ENCODE measurements at places on chromosomes 11 and 22. TPM values are rescaled to one million over a fixed set of nuclear protein-coding genes. Genes with fewer than 3 reads are reported as not detected.

KDM4E gene
- total RNA-seq: not detected

TRIM51 gene
- not detected for total RNA-seq

BCO2 gene
- 0.60 TPM for total RNA-seq

CDC42BPG gene
- total RNA-seq: 0.22 TPM

RAB36 gene
- total RNA-seq: 0.44 TPM

TRIM68 gene
- 7.2 TPM for total RNA-seq

NAALAD2 gene
- total RNA-seq: 0.22 TPM

EMID1 gene
- total RNA-seq: 9.1 TPM

PANX2 gene
- 0.40 TPM for total RNA-seq

SCGB1A1 gene
- not detected for total RNA-seq

GDPD4 gene
- total RNA-seq: not detected

C11orf91 gene
- total RNA-seq: not detected

GRCh38 chr11:115869780-115870431, 365.7 kb upstream of the CADM1 start:
- DNase-seq: no peak

DNA sequence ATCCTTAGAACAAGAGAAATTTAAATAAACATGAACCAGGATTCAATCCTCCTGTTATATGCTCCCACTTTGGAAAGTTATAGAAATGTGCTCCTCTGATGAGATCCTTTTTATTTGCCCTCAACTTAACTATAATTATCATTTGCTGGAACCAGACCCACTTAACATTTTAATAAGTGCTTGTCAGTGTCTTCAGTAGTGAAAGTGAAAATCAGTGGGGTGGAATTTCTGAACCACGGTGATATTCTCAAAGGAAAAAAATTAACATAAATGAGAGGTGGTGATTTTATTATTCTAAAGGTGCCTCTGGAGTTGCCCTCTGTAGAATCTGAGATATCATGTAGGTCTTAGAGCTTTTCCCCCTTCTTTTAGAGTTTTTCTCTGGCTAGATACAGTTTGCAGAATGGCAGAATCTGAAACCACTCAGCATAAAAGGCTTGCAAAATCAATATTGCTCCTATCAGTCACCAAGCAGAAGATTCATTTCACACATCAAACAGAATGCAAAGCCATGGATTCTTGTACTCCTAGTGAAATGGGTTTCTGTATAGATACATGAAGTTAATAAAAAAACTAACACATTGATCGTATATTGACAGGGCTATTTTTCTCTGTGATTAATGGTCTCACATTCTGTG, 213.2 kb downstream of the LUZP2 start:
- no peak for DNase-seq

DNA sequence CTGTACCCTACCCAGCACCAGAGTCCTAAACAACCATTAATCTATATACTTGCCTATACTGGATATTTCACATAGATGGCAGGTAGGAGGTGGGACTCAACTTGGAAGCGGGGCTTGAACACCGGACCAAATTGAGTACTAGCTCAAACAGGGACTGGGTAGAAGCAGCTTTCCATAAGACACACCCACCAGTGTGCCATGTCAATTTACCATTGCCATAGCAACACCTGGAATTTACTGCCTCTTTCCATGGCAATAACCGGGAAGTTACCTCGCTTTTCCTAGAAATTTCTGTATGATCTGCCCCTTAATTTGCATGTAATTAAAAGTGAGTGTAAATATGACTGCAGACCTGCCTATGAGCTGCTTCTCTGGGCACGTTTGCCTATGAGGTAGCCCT, 38.6 kb upstream of the CUL5 start:
- no peak for DNase-seq

- DNase-seq: no peak
Observed at GRCh38 chr11:76238551-76238950, 32.2 kb upstream of the WNT11 start.

DNA sequence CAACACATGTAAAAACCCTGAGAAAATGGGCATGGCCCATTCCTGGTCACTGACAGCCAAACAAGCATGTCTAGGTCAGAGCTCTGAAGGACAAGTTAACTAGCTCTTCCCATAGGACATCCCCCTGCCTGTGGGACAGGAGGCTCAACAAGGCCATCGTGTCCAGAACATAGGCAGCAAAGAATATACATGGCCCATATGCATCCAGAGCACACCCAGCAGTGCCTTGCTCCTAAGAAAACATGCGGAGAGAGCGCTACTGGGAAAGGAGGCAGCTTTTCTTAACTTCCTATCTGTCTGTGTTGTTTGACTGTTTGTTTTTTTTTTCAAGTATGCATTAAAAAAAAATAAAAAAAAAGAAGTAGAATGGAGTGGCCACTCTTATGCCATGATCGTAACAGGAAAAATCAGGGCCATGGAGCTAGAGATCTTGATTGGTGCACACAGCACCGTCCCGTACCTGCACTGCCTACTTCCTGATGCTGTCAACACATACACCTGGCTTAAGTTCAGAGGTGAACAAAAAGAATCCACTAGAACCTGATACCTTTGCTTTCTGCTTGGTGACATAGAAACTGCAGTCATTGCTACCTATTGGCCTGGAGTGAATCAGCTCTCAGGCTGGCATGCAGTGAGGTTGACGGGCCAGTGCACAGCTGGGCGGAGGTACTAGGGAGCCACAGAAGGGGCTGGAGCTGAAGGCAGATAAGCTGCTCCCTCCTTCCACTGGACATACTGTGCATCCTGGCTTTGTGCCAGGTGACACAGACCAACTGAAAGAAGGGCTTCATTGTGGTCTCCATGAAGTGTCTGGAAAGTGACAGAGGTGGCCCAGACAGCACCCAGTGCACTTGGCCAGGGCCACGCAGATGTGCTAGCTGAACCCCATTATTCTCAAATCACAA, 11.9 kb downstream of the UFD1 start:
- no peak for DNase-seq

- DNase-seq: no peak
Observed at GRCh38 chr11:76642341-76642740, 28.2 kb downstream of the LRRC32 start.

DNA sequence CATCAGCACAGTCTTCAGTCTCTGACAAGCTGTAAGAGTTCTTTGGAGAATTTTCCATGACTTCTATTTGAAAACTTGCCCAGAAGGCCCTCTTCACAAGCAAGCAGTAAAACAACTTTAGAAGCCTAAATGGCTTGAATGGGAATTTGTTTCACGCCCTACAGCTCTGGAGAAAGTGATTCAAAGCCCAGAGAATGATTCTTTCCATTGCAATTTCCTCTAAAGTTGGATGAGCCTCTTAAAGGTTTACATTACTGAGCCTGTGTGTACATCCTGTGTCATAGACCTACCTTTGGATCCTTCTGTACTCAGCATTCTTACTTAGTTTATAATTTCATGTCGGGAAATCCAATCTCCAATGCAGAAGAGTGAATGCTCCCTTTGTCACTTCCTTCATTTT, 6.8 kb upstream of the OR8B3 start:
- peak; percentile 62 for DNase-seq

DNA sequence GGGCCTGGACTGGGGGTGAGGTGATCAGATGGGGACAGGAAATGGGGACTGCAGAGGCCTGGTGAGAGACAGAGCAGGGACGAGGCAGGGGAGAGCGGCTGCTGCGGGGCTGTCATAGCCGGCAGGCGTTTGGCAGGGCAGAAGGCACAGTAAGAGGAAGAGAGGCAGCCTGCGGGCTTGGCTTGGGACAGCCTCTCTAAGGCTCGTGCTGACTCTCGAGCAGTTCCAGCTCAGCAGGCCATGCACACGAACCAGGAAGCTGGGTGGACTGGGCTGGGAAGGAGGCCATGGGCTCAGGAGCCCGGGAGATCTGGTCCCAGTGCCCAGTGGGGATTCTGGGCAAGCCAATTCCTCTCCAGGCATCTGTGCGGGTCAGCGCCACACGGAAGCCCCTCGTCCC, 19.6 kb upstream of the EIF3D start:
- no peak for DNase-seq

DNA sequence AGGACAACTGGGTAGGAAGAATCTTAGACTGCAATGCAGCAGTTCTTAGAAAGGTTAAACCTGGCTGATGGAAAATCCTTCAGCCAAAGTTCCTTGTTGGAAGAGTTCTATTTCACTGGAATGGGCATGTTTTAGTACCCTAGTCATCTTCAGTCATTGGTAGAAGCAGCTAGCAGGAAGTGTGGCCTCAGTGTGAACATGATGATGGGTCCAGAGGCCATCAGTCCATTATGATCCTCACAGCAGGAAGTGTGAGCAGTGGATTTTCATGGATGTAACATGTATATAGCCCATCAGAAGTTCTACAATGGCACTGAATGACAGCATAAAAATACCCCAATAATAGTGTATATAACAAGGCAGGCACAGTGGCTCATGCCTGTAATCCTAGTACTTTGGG, 35.9 kb upstream of the PDE3B start:
- no peak for DNase-seq

DNA sequence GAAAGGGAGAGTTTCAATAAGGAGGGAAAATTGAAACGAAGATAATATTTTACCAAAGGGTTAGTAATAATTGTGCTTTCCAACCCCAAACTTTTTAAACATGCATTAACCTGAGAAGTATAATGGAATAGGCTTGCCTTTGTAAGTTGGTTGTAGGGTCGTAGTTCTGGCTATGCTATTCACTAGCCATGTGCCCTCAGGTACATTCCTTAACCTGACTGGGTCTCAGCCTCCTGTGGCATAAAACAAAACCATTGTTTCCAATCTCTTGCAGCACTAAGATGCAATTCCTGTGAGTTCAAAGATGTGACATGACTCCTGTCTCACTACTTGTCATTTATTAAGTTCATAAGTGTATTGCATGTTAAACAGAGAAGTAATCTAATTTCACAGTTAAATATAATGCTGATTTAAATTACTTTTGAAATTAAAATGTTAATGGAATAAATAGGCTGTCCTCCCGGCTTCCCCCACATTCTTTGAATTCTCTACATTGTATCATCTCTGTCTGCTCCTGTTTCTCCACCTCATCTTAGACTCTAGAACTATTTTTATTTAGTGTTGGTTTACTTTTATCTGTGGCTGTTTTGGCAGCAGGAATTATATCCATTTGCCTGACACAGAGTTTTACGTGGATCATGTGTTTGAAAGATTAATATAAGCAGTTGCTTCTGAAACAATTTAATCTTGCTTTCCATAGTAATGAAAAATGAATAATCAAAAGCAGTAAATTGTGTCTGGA, 216.3 kb downstream of the FAT3 start:
- no peak for DNase-seq

GRCh38 chr11:116852261-116853031, 15.0 kb upstream of the APOA1 start:
- DNase-seq: peak; percentile 49

DNA sequence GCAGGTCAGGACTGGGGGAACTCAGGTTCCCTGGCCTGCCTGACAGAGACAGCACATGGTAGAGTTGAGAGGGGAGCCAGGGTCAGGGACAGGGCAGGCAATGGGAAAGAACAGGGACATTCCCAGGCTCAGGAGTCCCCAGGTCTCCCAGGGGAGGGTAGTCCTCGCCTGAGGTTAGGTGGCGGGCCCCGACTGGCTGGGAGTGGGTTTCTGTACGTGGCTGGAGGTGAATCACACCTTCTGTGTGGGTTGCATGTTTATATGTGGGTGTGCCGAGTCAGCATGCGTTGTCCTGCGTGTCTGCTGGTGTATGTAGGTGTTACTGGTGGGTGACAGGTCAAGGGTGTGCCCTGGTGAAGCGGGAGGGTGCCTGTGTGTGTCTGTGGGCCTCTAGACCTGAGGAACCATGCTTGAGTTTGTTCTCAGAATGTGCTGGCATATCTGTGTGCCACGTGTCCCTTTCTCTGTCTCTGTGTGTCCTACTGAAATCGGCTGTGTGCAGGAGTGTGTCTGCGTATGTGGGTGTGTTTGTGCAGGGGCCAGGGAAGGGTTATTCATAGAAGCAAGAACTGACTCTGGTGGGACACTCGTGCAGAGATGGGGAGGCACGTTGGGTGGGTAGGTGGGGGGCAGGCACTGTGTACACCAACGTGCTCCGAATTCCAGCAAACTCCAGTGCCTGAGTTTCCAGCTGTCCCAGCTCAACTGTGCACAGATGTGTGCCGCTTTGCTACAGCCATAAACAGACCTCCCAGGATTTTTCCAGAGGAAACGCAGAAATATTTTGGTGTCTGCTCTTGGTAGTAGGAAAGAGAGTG, 23.8 kb upstream of the OAF start:
- DNase-seq: no peak

DNA sequence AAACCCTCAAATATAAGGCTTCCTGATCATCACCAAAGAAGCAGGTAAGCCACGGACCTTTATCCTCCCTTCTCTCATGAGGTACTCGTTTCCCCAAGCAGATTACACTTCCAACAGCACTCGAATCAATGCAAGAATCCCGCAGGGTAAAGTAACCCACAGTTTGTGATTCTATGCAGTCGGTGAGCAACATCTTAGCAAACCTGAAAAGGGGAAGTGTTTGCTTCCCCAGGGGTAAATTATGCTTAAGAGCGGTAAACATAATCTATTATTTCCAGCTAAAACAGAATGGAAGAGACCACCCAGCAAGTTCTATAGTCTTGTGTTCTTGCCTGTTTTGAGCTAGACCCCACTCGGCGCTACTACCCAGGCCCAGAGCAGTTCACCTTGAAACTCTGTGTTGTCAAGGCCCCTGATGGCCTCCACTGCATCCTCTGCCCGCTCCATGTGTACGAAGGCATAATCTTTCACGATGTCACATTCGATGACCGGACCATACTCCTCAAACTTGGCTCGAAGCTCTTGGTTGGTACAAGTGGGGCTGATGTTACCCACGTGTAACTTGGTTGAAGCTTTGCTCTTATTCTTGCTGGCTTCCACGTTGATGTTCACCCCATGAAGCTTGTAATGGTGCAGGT, 1.3 kb downstream of the RBM4B start:
- no peak for DNase-seq

GRCh38 chr22:26894766-26895485, 237.5 kb downstream of the MIAT start:
- peak; percentile 80 for DNase-seq

- DNase-seq: no peak
Observed at GRCh38 chr11:109808569-109808968, 284.6 kb upstream of the ZC3H12C start.

DNA sequence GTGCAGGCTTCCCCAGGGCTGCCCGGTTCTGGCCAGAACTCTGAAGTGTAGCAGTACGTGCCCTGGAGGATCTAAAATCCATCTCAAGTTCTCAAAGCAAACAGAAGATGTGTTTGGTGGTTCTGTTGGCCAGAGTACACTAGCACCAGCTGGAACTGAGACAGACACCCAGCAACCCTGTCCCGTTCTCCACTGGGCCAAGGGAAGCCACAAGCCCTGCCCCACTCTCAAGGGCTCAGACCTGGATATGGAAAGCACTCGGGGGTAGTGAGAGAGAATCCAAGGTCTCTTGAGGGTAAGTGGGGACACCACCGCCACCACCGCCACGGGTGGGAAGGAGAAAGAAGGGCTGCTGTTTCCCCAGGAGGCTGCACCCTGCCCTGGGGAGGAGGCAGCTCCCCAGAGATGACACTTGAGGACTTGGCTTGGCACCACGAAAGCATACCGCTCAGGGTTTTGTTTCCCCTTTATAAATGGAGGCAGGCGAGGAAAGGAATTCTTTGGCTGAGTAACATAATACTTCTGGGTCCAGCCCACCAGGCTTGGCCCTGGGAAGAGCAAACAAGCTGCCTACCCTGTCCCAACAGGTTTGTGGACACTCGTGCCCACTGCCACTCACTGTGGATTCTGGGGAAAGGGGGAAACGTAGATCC, 56.1 kb upstream of the POU2AF1 start:
- no peak for DNase-seq

GRCh38 chr11:20203831-20204230, 43.6 kb upstream of the DBX1 start:
- DNase-seq: no peak

All from lung microvascular endothelial cell (primary cell).